ENCODE measurements at places on chromosomes 12 and 14.

DNA sequence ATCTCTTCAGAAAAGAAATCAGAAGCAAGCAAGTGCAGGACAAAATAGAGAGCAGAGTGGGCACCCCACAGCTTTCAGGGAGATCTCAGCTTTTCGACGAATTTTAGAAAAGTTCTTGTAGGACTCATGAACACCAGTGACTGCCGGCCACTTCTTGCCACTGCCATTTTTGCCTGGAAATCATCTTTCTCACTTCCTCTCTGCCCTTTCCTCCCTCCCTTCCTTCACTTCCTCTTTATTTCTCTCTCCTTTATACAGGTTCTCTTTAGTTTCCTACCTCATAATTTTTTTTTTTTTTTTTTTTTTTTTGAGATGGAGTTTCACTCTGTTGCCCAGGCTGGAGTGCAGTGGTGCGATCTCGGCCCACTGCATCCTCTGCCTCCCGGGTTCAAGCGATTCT lies 185.6 kb downstream of the APAF1 start:
- no peak for DNase-seq

- DNase-seq = no peak
Measured at GRCh38 chr12:175250-175649, 38.7 kb downstream of the SLC6A12 start.

DNA sequence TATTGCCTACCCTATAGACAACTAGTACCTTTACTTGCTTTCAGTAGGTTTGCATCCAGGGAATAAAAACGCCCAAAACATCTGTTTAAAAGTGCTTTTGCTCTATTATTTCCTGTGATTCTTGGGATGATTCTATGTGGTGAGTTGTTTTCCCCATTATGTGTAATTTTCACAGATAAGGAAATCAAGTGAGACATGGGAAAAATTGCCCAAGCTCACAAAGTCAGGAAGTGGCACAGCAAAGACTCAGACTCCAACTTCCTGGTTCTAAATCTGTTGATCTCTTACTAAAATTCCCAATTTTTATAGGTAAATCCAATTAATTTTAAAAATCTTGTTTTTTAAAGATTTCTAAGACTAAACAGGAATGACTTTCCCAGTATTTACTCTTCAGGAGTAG lies 39.0 kb downstream of the NID2 start:
- DNase-seq = no peak

DNA sequence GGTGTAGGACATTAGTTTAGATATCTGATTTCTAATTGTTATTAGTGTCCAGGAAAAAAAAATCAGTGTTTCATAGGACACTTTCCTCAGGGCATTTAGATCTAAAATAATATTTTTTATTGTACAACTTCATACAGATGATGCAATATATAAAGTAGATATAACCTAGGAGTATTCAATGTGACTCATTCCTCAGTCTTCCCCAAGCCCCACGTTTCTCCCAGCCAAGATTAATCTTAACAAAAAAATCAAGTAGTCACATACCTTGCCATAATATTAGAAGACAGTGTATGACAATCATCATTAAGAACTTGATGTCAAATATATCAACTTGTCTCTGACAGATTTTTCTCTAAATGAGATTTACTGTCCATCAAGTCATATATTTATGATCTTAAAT lies 37.1 kb downstream of the PPFIA2 start:
- no peak for DNase-seq

GRCh38 chr12:43883311-43883710 lies 47.4 kb downstream of the TMEM117 start:
- no peak for DNase-seq

DNA sequence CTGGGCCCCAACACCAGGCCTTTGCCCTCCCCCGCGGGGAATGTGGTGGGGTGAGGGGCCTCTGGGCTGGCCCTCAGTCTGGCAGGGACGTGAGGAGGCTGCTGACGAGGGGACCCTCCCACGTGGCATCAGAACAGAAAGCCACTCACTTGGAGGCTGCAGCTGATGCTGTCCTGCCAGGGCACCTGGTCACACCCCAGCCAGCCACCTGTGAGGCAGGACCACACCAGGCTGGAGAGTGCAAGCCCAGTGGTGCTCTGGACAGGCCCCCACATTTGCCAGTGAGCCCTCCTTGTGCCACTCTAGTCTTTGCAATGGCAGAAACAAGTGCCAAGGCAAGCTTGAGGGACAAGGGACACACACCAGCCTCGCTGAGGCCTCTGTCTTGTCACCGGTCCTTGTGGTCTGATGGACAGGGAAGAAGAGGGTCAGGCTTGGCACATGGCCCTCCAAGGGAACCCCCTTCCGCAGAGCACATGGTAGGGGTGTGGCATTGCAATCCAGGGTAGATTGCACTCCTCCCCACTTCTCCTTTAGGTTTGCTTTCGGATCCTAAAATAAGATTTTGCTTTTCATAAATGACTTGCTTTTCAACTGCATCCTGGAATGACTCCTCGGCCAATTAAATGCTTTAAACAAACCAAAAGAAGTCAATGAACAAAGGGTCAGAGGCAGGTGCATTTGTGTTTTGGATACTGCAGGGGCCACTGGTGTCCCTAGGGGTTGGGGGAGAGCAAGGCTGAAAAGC lies 53.7 kb downstream of the CCDC88C start:
- no peak for DNase-seq

- no peak for DNase-seq
Measured at GRCh38 chr12:44696542-44696941, 179.6 kb downstream of the NELL2 start.

DNA sequence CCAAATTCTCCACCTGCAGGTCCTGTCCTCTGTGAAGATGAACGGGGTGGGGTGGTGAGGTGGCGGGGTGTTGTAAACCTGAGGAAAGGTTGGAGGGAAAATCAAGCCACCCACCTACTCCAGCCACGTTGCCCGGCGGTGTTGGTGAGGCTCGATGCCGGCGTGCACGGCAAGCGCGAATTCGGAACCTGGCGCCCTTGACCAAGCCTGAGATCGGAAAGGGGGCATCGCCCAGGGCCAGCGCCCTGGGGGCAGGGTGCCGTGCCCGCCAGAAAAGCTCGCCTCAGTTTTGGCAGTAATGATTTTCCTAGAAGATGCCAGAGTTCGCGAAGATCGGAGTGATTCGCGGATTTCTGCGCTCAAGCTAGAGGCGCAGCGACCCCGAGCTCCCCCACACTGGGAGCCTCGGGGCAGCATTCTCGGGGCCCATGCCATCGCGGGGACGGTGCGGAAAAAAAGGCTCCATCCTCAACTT lies 817 bp downstream of the STXBP6 start:
- no peak for DNase-seq
